Naive thymus-derived CD4-positive, alpha-beta T cell (primary cell): ENCODE measurements at places on chromosomes 2 and 18. TPM values are rescaled to one million over a fixed set of nuclear protein-coding genes. Genes with fewer than 3 reads are reported as not detected.

DNA sequence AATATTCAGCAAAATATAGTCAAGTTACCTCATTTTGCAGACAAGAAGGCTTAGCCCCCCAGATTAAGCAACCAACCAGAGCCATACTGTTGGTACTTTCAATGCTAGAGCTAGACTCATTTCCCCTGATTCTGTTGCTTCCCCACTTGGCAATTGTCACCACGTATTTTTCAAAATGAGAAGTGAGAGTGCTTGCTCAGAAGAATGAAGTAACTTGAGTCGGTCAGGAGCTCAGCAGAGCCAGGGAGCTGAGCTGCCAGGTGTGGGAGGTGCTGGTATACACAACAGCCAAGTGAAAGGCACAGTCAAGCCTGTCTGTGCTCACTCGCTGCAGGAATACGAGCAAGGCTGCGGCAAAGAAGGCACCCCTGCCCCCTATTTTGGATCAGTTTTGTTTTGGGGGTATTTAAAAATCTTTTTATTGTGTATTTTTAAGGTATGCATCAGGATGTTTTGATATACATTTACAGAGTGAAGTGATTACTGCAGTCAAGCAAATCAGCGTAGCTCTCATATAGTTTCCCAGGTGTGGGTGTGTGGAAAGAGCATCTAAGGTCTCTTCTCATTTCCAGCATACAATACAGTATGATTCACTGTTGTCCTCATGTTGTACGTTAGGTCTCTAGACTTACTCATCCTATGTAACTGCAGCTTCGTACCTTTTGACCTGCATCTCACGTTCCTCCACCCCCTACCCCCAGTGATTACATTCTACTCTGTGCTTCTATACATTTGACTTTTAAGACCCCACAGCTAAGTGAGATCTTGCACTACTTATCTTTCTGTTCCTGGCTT lies 62.4 kb downstream of the MRPS9 start:
- DNase-seq: no peak

The CHRNG gene
- total RNA-seq: not detected

The DSG1 gene
- total RNA-seq: not detected

The RGPD3 gene
- 0.38 TPM for total RNA-seq

DNA sequence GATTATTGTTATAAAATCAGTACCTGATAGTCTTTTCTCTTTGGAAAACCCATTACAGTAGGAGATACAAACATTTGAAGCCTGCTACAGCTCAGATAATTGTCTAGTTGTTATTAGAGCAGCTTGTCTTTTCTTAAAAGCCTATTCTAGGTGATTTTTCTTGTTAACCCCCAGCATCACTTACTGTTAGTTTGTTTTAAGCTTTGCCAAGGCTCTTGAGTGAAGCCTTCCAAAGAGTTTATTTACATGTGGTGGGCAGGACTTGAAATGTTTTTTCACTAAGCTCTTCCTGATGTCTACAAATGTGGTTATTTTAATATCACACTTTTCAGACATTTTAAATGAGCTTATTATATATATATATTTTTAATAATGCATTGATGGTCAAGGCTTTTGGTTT lies 791.3 kb downstream of the PLCL1 start:
- H3K27me3 ChIP-seq: no peaks in the 10 kb centered on the region
- no peak overlapping the region for H3K4me3 ChIP-seq
- no peaks in the 10 kb centered on the region for H3K4me1 ChIP-seq
- no peaks in the 10 kb centered on the region for H3K36me3 ChIP-seq
- DNase-seq: no peak
